ENCODE measurements at places on chromosomes 1 and 21.

DNA sequence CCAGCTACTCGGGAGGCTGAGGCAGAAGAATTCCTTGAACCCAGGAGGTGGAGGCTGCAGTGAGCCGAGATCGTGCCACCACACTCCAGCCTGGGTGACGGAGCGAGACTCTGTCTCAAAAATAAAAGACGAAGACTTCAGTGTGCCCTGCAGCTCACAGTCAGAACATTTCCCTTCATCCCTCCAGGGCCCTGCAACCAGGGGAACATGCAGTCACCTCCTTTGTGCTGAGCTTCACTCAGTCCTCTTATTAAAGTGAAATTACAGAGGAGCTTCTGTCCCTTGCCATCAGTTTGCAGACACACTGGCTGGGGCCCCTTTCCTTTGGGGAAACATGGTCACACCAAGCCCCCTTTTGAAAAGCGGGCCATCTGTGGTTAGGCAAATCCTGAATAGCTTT lies 24.2 kb downstream of the FHAD1 start:
- no peak overlapping the region for H3K4me3 ChIP-seq
- H3K27me3 ChIP-seq: peaks cover 12% of the 10 kb centered on the region
- DNase-seq: no peak
- peaks cover 3% of the 10 kb centered on the region for H3K4me1 ChIP-seq

GRCh38 chr1:23524716-23525401 lies 6.2 kb downstream of the E2F2 start:
- H3K36me3 ChIP-seq: no peaks in the 10 kb centered on the region
- no peak overlapping the region for H3K27ac ChIP-seq
- no peak for DNase-seq
- H3K4me3 ChIP-seq: no peak overlapping the region

DNA sequence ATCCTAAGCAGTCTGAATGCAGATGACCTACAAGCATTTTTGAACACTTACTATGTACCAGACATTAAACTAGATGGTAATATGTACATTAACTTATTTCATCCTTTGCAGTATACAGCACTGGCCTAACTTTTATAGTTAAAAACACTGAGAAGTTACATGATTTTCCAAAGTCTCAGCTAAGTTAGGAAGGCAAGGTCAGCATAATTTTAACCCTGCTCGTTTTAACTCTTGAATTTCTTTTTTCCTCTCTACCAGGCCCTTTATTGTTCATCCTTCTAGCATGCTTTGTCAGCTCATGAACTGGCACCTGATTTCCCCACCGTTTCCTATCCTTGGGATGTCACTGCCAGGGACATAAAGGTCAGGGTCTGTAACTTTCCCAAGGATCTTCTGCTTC lies 76.9 kb upstream of the ZC3H11B start:
- H3K27ac ChIP-seq: no peak overlapping the region
- no peaks in the 10 kb centered on the region for H3K36me3 ChIP-seq
- no peaks in the 10 kb centered on the region for H3K4me1 ChIP-seq

GRCh38 chr21:36509973-36510664 lies 30.2 kb upstream of the CLDN14 start:
- H3K27me3 ChIP-seq: no peaks in the 10 kb centered on the region
- DNase-seq: no peak
- no peaks in the 10 kb centered on the region for H3K36me3 ChIP-seq
- no peak overlapping the region for H3K27ac ChIP-seq

DNA sequence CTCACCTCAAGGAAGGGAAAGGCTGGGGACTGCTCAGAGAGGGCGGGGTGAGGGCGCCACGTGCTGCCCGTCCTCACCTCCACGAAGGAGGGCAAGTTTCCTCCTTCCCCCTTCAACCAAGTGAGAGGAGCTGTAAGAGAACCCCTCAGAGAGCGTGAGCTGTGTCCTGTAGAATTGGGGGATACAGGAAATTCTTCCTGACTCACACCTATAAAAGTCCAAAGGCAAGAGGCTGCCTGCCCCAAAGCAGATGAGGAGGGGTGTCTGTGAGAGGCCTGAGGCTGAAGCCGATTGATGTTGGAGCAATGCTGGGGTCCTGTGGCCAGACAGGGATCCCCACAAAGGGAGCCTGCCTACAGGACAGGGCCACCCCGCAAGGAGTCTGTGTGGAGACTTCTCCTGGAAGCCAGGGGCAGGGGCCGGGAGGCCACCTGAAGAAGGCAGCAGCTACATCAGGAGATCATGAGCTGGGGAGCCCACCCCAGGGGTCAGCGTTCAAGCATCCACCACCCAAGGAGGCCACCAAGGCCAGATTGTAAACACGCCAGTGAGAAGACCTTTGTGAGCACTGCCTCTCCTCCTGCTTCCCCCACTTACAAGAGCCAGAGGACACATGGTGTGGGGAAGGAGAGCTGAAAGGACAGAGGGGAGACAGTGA lies 27.7 kb downstream of the S100A6 start:
- H3K36me3 ChIP-seq: no peaks in the 10 kb centered on the region
- H3K27ac ChIP-seq: no peak overlapping the region

- no peaks in the 10 kb centered on the region for H3K27me3 ChIP-seq
- H3K4me1 ChIP-seq: no peaks in the 10 kb centered on the region
- no peaks in the 10 kb centered on the region for H3K36me3 ChIP-seq
- no peak for DNase-seq
- H3K27ac ChIP-seq: no peak overlapping the region
- H3K4me3 ChIP-seq: no peak overlapping the region
These were observed 114.7 kb downstream of the GRIK3 start for GRCh38 chr1:36919491-36920145.

DNA sequence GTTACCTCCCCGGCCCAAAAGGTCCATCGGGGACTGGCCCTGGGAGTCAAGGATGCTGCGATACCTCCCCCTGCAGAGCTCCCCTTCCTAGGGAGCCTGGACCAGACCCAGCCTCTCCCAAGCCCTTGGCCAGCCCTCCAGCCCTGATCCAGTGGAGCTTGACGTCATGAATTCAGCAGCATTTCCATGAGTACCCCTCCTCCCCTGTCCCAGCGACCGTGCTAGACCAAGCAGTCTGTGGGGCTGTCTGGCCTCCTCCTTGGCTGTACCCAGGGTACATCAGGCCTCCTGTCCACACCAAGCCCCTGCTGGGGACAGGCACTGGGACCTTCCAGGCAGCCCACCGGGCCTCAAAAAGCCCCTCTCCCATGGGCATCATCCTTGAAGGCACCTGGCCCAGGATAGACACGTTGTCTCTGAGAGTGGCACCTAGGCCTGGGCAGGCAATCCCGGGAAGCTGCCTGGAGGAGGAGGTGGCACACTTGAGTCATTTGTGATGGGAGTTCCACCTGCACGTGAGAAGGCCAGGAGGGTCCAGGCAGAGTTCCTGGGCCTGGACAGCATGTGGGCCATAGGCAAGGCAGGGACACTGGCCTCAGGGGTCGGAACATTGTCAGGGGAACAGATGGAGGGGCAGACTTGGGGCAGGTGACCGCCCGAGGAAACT lies 46.4 kb downstream of the WNT9A start:
- peaks cover 3% of the 10 kb centered on the region for H3K4me1 ChIP-seq
- no peak overlapping the region for H3K27ac ChIP-seq
- H3K36me3 ChIP-seq: no peaks in the 10 kb centered on the region
- DNase-seq: no peak
- no peaks in the 10 kb centered on the region for H3K27me3 ChIP-seq

- peaks cover 4% of the 10 kb centered on the region for H3K36me3 ChIP-seq
- no peak overlapping the region for H3K4me3 ChIP-seq
- no peaks in the 10 kb centered on the region for H3K27me3 ChIP-seq
- no peak overlapping the region for H3K27ac ChIP-seq
- H3K4me1 ChIP-seq: no peaks in the 10 kb centered on the region
These were observed 43.5 kb downstream of the SNX27 start for GRCh38 chr1:151655371-151655770.

- no peaks in the 10 kb centered on the region for H3K27me3 ChIP-seq
- H3K36me3 ChIP-seq: peaks cover 16% of the 10 kb centered on the region
- no peak overlapping the region for H3K4me3 ChIP-seq
- no peak for DNase-seq
- no peak overlapping the region for H3K27ac ChIP-seq
These were observed 9.4 kb downstream of the NUF2 start for GRCh38 chr1:163331116-163331515.

- H3K27me3 ChIP-seq: no peaks in the 10 kb centered on the region
- no peak overlapping the region for H3K27ac ChIP-seq
- no peaks in the 10 kb centered on the region for H3K36me3 ChIP-seq
- H3K4me3 ChIP-seq: no peak overlapping the region
- peak; percentile 60 for DNase-seq
These were observed 43.3 kb upstream of the DIRAS3 start for GRCh38 chr1:68093737-68094136.

GRCh38 chr1:68600049-68600661 lies 103.3 kb upstream of the DEPDC1 start:
- H3K27ac ChIP-seq: no peak overlapping the region
- no peaks in the 10 kb centered on the region for H3K4me1 ChIP-seq
- no peaks in the 10 kb centered on the region for H3K27me3 ChIP-seq

DNA sequence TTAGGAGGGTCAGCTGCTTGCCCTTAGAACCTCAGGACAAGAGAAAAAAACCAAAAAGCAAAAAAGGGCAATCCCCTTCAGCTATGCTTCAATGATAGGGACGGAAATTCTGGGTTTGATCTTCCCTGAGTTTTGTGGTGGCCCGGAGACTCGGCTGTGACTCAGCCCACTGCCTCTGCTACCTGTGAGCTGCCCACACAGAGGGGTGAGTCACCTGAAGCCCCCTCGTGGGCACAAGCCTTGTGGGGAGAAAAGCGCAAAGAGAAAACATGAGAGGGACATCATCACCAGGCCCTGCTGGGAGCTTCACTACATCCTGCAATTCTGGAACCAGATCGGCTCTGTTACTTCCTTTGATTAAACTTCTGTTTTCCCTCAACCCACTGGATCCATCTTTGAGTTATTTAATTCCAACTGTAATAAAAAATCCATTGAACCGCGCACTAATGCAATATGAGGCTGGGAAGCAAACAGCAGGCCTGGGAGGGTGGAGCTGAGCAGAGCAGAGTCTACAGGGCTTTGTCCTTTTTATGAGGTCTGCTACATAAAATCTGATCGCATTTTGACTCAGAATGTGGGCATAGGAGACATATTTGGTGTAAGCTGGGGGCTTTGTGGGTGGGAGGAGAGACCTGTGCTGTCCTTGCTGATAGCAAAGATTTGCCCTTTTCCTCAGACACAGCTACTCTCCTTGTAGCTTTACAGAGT lies 58.7 kb upstream of the STUM start:
- no peaks in the 10 kb centered on the region for H3K36me3 ChIP-seq
- DNase-seq: no peak
- peaks cover 11% of the 10 kb centered on the region for H3K27me3 ChIP-seq

- no peak overlapping the region for H3K4me3 ChIP-seq
- H3K27ac ChIP-seq: no peak overlapping the region
- no peaks in the 10 kb centered on the region for H3K27me3 ChIP-seq
- H3K4me1 ChIP-seq: peaks cover 4% of the 10 kb centered on the region
These were observed 54.2 kb downstream of the WDR64 start for GRCh38 chr1:241706257-241706656.

DNA sequence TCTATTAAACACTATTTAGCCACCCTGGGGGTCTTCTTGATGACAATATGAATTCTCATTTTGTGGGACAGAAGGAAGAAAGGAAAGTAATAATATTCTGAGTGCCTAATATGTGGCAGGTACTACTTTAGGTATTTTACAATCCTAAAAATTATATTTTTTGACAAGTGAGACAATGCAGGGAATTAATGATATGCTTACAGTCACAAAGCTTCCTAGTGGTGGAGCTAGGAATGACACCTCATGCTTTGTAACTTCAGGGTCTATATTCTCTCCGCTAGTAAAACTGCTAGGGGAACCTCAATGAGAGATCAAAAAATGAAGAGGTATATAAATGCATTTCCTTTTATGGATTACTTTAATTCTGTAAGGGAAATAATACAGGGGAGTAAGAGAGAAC lies 44.3 kb downstream of the TPR start:
- no peak for DNase-seq
- no peak overlapping the region for H3K4me3 ChIP-seq
- no peak overlapping the region for H3K27ac ChIP-seq
- no peaks in the 10 kb centered on the region for H3K4me1 ChIP-seq
- H3K36me3 ChIP-seq: peaks cover 74% of the 10 kb centered on the region

DNA sequence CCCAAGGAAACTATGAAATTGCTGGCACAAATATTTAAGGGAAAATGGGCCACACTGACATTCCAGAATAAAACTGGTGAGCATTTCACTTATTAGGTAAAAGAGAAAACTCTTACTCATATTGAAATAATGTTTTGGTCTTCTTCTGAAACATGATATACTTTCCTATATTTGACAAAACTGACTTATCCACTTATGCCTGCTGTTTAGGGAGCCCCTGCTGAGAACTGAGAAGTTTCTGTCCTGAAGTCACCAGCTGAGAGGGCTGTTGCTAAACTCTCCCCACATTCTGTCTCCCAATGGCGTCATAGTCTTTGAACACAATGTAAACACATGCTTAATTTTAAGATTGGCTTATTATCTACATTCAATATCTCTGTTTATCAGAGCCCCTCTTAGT lies 46.8 kb upstream of the ZC3H11B start:
- H3K36me3 ChIP-seq: no peaks in the 10 kb centered on the region
- H3K4me3 ChIP-seq: no peak overlapping the region
- H3K4me1 ChIP-seq: peaks cover 24% of the 10 kb centered on the region
- H3K27ac ChIP-seq: peak overlapping the region; percentile 75

- H3K36me3 ChIP-seq: no peaks in the 10 kb centered on the region
- no peaks in the 10 kb centered on the region for H3K27me3 ChIP-seq
- H3K4me3 ChIP-seq: no peak overlapping the region
- peaks cover 10% of the 10 kb centered on the region for H3K4me1 ChIP-seq
These were observed 50.1 kb downstream of the BCL9 start for GRCh38 chr1:147591261-147591891.

DNA sequence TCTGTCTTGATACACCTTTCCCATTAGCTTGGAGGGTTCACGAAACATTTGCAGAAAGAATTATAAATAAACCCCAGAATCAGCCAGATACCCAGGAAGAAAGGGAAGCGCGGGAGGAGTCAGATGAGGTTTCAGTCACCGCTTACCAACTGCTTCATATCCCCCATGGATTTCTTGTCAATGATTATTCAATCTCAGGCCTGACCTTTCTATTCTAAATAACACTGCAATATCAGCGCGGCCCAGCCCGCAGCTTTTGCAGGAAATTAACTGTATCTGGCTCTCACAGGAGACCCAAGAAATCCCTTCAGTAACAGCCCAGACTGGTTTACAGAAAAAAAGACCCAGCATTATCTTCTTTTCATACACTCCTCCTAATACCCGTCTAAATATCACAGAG lies 308.6 kb downstream of the PBX1 start:
- H3K27me3 ChIP-seq: no peaks in the 10 kb centered on the region
- H3K4me1 ChIP-seq: no peaks in the 10 kb centered on the region
- no peak overlapping the region for H3K4me3 ChIP-seq
- H3K27ac ChIP-seq: no peak overlapping the region

DNA sequence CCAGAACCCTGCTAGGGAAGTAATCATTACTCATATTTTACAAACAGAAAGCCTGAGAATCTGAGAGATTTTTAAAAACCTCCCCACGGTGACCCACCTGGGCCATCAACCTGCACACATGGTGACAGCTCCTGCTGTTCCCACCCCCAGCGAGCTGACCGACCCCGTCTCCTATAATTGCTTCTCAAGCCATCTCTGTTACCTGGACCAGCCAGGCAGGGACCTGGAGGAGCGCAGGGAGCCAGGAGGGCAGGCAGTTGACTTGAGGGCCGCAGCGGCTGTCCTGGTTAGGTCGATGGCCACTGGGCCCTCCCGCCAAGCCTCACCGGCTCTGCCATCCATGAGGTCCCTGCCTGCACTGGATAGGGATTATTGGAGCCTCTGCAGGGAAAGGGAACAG lies 7.7 kb downstream of the TFF2 start:
- no peak overlapping the region for H3K4me3 ChIP-seq
- H3K4me1 ChIP-seq: peaks cover under 1% of the 10 kb centered on the region
- no peak for DNase-seq
- H3K27ac ChIP-seq: no peak overlapping the region
- no peaks in the 10 kb centered on the region for H3K27me3 ChIP-seq
- H3K36me3 ChIP-seq: no peaks in the 10 kb centered on the region
